ENCODE measurements at places on chromosomes 2 and 18.

DNA sequence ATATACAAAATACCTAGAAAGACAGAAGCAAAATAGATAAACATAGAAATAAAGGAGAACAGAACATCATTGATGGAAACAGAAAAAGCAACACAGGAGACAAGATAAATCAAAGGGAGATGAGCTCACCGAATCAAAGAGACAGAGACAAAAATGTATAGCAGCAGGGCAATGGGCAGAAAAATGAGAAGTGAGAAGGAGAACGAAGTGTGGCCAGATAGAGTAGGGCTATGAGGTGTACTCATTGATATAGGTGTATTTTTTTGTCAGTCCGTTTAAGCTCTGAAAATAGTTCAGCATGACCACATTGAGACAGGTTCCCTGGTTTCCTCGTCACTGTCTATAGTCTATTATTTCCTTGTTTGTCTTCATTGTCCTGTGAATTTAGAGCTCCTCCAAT, 55.1 kb downstream of the SP100 start:
- no peak for DNase-seq

DNA sequence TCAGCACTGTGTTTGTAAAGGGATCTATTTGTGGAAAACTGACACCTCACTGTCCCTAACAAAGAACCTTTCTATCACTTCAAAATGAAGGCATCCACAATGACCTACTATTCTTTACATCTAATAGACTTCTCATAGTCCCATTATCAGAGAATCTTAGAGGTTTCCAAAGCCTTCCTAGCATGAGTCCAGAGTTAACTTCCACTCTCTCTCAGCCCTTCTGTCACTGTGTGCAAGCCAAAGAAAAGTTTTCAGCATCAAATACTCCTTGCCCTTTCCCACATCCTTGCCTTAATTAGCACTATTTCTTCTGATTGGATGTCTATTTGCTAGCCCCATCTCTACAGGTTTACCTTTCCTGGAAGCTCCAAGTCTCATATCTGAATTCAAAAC, 178.5 kb downstream of the ERBB4 start:
- DNase-seq: no peak

GRCh38 chr2:64731746-64732145, 78.0 kb upstream of the SERTAD2 start:
- no peak for DNase-seq

GRCh38 chr18:8797206-8797605, 91.8 kb downstream of the MTCL1 start:
- no peak for DNase-seq

DNA sequence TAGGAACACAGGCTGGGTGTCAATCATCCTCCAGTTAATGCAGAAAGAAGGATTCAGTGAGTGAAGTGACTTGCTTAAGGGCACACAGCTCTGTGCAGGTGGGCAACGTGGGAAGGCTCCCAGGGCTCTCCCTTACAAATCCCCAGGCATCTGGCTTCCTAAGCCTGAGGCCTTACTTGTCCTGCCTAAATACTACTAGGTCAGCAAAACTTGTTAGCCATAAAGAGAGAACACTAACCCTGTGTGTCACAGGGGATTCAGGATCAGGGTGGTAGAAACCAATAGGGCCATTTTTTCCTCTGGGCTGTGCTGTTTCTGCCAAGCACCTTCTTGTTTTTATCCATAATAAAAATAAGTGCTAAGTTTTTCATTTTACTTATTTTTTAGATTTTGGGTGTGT, 55.0 kb downstream of the GATA6 start:
- DNase-seq: no peak

- no peak for DNase-seq
These were observed 775.5 kb downstream of the RNF144A start for GRCh38 chr2:7692657-7693161.

Measured in liver (tissue), 10 donors.